Activated naive CD4-positive, alpha-beta T cell (primary cell): ENCODE measurements at places on chromosomes 13 and 19.

DNA sequence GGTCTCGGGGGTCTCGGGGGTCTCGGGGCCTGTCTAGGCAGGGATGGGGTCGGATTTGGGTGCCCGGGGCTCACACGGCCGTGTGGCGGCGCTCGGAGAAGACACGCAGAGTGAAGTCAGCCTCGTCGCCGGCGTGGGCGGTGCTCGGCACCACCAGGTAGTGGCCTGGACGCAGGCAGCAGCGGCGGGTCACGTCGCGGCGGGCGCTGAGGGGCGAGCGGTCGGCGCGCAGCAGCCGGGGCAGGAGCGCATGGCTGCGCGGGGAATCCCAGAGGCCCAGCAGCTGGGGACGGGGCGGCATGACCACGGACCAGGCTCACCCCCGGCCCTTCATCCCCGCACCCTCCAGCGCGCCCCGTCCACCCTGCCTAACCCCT lies 8.2 kb downstream of the CAPN12 start:
- no peak for DNase-seq

DNA sequence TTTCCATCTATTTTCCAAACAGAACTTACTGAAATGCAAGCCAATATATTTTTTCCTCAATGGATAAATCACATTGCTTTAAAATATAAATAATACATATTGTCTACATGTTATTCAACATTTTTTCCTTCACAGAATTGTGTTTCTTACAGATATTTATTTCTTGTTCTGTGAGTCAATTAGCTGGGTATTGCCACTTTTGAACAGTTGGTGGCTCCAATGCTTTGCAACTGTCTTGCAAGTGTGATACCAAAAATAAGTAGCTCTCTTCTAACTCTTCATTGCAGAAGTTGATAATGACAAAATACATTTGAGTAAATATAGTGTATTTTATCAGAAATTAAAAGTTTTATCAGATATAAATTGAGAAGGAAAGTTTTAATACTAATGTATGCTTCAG lies 17.1 kb upstream of the GPC5 start:
- no peak for DNase-seq

- DNase-seq: no peak
Observed at GRCh38 chr13:32045537-32045936, 14.0 kb downstream of the FRY start.

GRCh38 chr13:110565296-110565695 lies 3.8 kb upstream of the RAB20 start:
- DNase-seq: no peak

DNA sequence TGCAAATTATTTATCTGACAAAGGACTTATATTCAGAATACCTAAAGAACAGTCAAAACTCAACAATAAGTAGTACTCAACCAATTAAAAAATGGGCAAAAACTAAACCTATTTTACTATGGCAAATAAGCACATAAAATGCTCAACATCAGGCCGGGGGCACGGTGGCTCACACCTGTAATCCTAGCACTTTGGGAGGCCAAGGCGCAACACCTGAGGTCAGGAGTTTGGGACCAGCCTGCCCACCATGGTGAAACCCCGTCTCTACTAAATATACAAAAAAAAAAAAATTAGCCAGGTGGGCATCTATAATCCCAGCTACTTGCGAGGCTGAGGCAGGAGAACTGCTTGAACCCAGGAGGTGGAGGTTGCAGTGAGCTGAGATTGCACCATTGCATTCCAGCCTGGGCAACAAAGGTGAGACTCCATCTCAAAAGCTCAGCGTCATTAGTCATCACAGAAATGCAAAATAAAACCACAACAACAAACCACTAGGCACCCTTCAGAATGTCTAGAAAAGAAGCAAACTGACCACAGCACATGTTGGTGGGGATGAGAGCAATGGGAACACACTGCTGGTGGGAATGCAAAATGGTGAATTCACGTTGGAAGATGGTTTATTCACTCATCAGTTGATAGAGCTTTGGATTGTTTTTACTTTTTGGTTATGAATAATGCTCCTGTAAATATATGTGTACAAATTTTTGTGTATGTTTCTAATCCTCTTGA lies 180.6 kb upstream of the SOX1 start:
- no peak for DNase-seq

DNA sequence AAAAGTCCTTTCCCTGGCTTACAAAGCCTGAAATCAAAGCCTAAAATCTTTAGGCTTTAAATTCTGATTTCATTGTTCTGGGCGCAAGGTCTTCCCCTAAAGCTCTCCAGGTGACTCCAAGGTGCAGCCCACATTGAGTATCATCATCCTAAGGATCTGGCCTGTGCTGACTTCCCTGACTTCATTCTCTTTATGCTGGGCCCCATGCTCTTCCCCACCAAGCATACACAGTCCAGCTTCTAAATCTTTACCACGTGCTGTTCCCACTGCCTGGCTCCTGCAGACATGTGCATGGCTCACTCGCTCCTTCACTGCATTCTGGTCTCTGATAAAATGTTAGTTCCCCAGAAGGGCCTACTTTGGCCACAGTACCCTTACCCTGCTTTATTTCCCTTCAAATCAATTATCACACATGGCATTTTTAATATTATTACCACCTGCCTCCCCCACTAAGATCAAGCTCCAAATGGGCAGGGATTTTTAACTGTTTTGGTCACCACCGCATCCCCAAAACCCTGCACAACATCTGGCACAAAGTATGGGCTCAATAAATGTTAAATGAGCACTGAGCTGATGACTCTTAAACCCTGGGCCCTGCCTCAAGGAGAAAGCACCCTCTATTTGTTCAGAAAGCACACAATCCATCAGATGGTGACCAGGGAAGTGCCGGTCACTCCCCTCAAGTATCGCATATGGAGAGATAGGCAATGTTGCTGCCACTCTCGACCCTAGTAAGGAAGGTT lies 3.3 kb downstream of the FBL start:
- no peak for DNase-seq

DNA sequence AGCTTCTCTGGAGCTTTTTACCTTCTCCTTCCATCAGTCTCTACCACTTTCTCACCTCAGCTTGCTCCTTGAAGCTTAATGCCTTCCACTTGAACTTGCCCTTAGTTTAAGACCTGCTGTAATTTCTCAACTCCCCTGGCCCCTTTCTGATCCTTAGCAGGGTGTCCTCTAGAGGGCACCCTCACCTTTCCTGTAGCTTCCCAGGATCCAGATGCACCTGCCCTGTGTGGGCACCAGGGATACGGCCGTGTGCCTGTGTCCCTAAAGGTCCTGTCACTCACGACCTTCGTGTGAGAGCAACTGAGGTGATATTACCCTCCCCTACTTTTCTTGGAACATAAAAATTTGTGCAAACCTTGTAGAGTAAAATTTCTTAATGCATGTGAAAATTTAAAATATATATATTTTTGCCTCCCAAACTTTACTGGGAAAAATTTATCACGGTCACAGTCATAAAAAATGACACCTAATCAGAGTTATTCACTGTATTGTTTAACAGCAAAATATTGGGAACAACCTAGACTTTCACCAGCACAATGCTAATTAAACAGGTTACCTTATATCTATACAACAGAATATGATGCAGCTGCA lies 46.4 kb downstream of the PSG3 start:
- no peak for DNase-seq

GRCh38 chr13:24910502-24911132 lies 146.6 kb downstream of the RNF17 start:
- no peak for DNase-seq

GRCh38 chr19:39996218-39996810 lies 546 bp upstream of the ZNF546 start:
- no peak for DNase-seq

DNA sequence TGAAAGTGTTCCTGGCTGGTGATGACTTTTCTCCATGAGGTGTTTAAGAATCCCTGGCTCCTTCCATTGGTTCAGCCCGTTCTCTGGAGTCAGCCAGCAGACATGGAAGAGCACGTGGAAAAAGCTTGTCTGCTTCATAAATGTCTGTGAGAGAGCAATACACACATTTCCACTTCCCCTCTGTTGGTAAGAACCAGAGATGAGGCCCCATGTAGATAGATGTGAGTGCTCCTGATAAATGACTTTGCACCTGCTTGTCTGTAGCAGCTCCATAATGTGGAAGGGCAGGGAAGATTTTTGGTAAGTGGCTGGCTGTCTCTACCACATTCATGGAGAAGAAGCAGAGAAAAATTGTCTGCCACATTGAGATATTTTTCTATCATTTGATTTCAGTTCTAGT lies 325.8 kb downstream of the LMO7 start:
- DNase-seq: no peak

DNA sequence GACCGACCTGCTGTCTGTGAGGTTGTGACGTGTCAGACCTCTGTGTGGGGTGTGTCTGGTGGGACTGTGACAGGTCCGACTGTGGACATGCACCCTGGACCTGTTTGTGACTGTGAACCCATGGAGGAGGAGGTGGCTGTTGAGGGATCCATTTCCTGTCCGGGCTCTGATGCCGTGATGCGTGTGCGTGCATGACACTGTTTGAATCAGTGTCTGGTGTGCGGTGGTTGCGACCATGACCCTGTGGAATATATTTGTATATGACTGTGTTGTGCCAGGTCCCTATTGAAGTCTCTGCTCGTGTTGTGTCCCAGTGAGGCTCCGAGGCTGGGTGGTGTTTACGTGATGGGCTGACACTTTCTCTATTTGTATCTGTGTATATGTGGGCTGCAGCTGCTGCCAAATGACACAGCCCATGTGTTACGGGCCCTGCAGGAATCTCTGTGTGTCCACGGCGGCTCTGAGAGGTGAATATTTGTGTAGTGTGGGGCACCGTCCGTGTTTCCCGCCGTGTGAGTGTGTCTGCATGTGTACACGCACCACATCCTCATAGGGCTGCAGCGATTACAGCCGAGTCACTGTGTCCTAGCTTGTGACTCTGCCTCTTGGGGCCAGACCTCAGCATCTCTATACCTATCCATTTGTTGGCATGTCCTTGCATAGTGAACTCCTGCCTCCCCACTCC lies 18.3 kb downstream of the CCDC97 start:
- DNase-seq: no peak

DNA sequence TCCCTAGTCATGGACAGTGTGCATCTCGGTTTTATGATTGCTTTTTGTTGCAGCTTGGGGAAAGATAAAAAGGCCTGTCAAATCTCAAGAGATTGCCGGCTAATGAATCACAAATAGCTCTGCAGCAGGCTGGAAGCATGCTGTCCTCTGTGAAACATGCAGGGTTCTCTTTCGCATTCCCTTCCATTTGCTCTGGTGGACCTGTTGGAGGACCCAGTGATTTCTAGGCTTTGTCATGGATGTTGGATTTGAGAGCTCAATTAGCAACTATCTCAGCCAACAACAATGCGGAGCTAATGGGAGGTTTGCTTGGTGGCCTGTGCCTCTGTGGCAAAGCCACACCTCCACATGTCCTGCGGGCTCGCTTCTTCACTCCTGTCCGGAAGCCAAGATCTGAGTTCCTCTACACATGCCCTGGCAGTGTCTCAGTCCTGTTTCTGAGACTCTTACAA lies 418.1 kb upstream of the ARGLU1 start:
- DNase-seq: no peak

DNA sequence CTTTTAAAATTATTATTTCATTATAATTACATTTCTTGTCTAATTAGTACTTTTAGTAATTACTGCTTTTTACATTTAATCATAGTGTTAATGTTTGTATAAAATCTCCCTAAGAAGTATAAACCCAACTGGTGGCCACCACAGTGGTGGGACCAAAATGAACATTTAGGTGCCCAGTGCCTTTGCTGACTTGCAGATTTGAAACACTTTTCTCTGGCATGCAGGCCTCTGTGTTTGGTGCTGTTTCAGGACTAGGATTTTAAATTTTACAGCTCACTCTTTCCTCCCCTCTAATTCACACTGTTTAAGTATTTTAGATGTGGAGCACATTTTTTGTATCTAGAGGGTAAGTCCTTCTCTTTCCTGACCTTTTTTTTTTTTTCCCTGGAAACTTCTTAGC lies 17.5 kb downstream of the UBAC2 start:
- no peak for DNase-seq

GRCh38 chr13:113437408-113438010 lies 15.8 kb downstream of the ADPRHL1 start:
- DNase-seq: no peak

GRCh38 chr13:102402290-102402689 lies 442 bp upstream of the FGF14 start:
- no peak for DNase-seq

DNA sequence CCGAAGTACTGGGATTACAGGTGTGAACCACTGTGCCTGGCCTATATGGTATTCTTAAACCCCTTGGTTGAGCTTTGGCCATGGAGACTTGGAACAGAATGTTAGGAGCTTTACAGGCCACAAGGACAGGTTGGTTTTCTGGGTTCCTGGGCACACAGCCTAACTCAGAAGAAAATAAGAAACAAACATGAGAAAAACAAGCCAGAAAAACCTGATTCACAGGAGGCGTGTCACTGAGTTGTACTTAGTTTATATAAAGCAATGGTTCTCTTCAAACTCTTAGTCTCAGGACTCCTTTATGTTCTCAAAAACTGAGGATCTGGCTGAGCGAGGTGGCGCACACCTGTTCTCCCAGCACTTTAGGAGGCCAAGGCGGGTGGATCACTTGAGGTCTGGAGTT lies 125.1 kb upstream of the SPATA13 start:
- no peak for DNase-seq
